Fibroblast of skin of back (primary cell): ENCODE measurements at places on chromosomes 2 and 18.

GRCh38 chr2:122323927-122324326, 568.5 kb downstream of the TSN start:
- DNase-seq = no peak

DNA sequence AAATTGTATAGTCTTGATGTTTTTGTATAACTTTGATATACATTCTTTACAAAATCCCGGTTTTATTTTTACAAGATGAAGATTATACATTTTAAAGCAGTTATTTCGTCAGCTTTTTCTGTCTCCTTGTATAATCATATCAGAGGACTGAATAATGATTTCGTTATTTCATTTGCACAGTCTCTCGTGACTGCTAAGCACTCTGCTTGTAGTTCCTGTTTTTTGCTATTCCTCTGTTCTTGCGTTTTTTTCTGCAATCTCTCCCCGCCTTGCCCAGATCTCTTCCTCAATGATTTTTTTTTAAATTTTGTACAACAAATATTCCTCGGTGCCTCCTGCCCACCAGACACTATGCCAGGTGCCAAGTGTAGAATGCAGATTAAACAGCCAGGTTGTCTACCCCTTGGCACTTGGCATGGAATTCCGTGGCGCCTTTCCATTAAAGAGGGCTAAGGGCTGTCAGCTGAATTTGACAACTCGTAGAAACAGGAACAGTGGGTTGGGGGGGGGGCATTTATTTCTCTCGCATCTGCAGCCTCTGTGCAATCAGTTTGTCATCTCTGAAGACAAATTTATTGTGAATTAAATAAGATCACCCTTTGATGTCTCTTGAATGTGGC, 69.6 kb downstream of the KLHL29 start:
- no peak for DNase-seq

- DNase-seq = no peak
Measured at GRCh38 chr2:437756-438393, 150.0 kb upstream of the ALKAL2 start.

DNA sequence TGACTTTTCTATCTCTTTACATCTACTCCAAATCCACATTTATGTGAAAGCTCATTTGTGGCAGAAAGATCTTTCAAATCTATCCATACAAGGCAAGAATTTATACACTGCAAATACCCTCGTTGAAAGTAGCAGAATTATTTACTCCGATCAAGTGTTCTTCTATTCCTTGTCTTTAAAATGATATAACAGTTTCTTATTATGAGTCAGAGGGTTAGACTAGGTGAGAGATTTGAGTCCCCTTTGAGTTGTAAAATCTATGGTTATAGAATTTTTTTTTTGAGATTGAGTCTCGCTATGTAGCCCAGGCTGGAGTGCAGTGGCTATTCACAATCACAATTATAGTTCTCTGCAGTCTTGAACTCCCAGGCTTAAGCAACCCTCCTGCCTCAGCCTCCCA, 5.6 kb upstream of the GREB1 start:
- DNase-seq = no peak

DNA sequence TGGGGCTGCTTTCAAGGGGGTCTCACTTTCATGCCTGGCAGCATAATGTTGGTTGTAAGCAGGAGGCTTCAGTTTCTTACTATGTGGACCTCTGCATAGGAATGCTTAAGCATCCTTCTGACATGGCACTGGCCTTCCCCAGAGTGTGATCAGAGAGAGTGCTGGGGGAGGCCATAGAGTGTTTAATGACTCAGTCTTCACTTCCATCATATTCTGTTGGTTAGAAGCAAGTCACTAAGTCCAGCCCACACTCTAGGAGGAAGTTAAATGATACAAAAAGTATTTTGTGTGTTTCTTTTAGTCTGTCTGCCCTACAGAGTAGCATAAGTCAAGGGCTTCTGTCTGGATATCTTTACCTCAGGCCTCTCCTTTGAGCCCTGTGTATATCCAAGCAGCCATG, 64.9 kb downstream of the GALNT1 start:
- peak; percentile 26 for DNase-seq

GRCh38 chr2:115303-115702, 69.0 kb upstream of the FAM110C start:
- peak; percentile 15 for DNase-seq
